ENCODE measurements at places on chromosomes 1 and 21.

- DNase-seq, result no peak
These were observed 79.7 kb upstream of the MARK1 start for GRCh38 chr1:220448217-220448616.

GRCh38 chr1:82836973-82837680 is 1036.4 kb downstream of the ADGRL2 start:
- DNase-seq, result no peak

DNA sequence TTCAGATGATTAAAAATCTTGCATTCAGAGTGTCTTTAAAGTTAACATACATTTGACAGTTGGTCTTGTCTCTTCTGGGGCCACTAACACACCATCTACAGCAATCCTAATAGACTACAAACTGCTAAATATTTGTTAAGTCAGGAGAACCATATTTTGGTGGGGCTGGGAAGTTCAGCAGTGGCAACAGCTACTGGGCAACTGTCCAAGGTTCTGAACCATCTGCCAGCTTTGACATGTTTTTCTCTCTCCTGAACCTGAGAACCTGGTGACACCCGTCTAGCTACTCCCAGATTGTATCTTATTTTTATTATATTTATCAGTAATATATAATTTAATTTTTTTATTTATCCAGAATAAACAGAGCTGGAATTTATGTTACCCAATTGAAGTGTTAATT is 199.0 kb upstream of the DPYD start:
- DNase-seq, result peak; percentile 49

DNA sequence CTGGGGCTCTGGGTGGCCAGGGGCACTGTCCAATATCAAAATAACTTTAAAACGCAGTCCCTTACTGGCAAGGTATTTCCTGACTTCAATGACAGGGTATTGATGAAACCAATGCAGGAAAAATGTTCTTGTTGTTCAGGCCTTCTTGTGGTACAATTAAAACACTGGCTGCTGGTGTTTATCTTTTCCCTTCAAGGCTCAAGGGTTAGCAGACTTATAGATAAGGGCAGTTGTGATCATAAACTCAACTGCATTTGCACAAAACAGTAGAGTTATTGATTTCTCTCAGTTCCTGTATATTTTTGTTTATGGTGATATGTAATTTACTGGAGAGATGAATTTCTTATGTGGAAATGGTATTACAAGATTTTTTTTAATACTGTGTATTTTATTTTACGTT is 2.7 kb upstream of the CD84 start:
- DNase-seq, result no peak

DNA sequence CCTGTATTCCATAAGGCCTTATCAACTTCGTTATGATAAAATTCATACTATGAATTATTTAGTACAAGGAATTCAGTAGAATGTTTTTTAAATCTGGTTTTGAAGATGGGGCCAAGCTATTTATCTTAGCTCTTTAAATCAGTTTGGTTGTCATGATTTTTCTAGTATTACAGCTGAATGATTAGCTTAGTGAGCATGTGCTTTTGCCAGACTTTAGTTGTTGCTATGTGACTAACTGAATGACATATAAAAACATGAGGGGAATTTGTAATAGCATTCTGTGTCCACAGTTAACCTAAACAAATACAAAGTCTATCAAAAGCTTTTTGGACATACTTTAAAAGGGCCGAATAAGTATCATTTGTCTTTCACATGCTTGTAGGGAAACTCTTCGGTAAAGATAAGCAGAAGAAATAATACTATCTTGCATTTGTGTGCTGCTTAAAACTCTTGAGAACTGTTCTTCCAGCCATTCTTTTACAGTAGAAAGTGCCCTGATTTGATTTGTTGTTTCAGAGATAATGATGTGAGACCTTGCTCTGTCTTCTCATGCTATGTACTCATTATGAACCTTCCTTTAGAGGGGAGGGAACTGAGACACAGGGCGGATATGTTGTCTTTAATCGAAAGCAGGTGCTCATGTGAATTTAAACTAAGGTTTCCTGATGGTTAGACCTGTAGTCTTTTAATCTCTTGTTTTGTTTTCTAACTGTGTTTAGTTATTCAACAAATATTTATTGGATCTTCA is 18.8 kb downstream of the NEK7 start:
- no peak for DNase-seq

- DNase-seq, result no peak
These were observed 37.5 kb downstream of the S100B start for GRCh38 chr21:46567348-46567747.

DNA sequence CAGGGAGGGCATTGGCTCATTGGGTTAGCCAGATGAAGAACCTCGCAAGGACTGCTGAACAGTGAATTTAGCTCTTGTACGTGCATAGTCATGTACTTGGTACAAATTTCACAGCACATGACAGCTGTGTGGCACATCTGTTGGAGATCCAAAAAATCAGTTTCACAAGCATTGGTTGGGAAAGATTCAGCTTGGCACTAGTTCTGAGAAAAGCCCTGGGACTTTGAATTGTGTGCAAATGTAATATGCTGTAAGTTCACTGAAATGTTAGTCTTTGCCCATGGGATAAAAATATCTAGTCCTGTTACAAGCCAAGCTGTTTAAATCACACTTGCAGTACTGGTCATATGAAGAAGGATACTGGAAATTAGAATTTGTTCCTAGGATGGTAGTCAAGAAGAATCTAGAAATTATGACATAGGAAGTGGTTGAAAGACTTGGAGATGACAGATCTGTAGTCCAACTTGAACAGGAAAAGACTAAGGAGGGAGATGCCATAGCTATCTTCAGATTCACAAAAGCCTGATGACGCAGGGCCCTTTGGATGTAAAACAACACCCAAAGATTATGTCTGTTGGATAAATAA is 19.2 kb downstream of the LAMC2 start:
- no peak for DNase-seq

DNA sequence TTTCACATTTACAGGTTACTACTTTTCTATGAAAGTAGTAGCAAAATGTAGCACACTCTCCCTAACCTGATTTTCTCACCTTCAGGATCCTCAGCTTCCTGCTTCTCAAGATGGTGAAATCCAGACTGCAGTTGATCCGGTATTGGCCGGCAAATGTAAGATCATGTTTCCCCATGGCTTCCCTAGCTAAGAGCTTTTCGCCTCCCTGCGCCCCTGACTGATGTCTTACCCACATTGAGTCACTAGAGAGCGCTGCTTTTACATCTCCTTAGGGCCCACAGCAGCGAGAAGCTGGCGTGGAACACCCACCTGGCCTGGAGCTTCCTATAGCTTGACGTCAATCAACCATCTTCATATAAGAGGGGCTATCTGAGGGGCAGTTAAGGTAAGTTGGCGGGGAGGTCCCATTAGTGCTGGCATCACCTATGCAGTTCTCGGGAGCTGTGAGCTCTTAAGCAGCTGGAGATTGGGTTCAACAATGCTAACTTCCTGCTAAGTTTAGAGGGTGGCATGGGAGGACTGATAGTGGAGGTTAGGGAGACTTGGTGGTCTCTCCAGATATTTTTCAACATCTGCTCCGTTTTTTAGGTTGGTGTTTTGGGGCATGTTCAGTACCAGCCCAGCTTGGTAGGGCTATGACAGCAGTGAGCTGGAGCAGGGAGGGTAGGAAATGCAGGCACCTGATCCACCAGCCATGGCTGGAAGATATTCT is 5.5 kb downstream of the PTPN7 start:
- DNase-seq, result peak; percentile 17

DNA sequence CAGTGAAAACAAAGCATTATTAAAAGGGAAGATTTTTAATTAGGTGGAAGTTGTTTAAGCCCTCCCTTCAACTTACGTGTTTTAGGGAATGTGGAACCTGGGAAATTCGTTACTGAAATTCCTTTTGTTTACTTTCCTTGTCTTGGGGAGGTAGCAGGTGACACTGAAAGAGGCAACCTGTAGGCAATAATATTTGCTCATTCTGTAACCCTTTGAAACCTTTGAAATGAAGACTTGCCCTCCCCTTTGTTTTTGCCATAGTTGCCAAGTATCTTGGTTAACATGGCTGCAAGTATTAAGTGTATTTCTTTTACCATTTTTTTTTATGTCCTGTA is 1.7 kb downstream of the MRPS6 start:
- no peak for DNase-seq

DNA sequence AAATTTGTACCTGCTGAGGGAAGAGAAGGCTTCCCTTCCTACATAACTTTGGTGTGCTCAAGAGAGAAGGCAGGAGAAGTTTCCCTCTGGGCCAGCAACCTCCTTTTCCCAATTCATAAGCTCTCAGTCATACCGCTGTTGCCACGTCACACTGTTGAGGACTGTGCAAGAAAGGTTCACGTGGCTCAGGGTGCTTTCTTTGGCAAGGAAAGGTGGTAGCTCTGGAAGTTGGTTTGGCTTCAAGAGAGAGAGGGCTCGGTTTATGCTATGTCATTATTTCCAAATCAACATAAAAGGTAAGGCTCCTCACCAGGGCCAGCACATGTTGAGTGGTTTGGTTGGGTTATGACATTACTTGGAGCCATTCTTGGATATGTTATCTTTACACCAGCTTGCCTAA is 77.3 kb downstream of the TNFSF18 start:
- no peak for DNase-seq

- no peak for DNase-seq
These were observed 142.5 kb downstream of the ZNF648 start for GRCh38 chr1:181918880-181919525.

GRCh38 chr1:246482805-246483568 is 24.1 kb downstream of the SMYD3 start:
- DNase-seq, result no peak

DNA sequence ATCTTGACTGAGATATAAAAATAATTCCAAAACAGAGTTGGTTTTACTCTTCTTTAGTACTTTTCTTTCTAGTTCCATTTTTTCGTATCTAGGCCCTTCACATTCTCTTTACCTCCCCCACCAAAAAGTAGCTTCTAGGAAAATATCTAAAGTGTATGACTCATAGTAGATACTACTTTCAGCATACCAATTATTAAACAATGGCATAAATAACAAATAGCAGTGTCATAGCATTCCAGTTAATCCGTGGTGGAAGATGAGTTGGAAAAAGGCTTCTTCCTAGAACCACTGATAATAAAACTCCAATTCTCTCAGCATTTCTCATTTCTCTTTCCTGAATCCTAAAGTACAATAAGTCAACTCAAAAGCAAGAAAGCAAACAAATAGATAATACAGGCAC is 859.0 kb upstream of the B3GALT2 start:
- peak; percentile 37 for DNase-seq

- no peak for DNase-seq
These were observed 182.3 kb upstream of the GREM2 start for GRCh38 chr1:240794046-240794843.

DNA sequence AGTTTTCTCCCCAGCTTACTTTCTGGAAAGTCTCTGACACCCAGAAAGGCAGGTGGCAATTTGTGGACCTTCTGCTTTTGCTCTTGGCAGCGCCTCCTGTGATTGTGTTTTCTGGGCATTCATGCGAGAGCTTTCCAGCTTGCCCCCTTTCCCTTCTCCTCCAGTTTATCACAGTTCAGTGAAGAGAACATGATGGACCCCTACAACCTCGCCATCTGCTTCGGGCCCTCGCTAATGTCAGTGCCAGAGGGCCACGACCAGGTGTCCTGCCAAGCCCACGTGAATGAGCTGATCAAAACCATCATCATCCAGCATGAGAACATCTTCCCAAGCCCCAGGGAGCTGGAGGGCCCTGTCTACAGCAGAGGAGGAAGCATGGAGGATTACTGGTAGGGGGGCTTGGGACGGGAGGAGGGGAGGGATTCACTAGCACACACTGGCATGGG is 24.3 kb upstream of the IKBKE start:
- DNase-seq, result no peak

DNA sequence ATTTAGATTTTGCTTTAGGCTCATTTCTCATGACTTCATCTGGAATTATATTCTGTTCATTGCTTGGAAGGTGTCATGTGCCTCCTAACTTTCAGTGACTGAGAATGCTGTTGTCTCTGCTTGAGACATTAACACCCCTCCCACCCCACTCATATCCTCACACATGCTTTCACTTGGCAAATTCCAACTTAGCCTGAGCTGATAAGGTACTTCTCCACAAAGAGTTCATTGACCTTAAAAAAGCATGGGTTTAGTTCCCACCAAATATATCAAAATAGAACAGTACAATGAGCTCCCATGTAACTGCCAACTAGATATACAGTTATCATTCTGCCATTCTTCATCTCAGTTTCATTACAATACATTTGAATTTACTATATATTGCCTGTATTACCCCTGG is 576.5 kb upstream of the ADGRL2 start:
- DNase-seq, result no peak

GRCh38 chr1:91135799-91136198 is 114.0 kb upstream of the ZNF644 start:
- no peak for DNase-seq

- DNase-seq, result no peak
These were observed 137.3 kb downstream of the SLC30A10 start for GRCh38 chr1:219790834-219791615.

DNA sequence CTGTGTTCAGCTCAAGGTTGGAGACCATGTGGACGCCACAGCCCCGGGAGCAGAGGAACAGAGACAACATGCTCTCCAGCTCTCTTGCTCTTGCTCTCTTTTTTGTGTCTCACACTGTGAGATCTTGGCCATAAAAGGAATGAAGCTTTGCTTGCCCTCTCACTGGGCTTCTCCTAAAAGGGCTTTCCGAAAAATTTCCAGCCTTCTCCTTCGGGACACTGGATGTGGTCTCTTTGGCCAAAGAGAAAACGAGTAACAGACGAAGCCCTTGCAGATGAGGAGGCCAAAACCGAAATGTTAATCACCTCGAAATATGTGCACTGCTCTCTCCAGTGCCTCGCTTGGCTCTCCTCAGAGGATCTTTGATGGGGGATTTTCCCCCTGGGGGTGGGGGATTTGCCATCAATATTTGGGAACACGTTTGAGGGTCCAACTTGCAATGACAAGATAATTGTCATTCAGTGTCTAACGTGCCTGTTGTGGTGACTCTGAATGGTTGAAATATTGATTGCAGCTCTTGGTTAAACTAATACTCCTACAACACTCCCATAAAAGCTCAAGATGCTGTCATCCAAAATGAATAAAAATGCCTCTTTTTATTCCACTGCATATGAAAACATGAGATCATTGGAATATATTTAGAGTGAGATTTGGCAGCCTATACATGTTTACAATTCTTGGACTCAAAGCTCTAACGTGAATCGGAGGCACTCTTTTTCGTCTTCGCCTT is 68.6 kb upstream of the ANGPTL1 start:
- no peak for DNase-seq

DNA sequence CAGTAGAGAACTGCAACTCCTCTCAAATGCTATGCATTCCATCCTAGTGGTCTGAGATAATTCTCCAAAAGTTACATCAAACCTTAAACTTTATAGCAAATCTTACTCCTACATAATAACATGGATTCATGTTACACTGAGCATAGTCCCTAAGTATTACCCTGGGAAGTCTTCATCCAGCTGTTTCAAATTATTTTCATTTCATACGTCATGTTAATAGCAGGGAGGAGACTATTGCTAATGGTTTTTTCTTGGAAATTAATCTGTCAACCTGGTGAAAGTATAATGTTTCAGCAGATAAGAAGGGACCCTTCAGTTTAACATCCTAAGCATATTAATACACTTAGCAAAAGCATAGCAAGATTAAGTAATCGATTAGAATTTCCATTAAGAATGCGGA is 318.1 kb downstream of the USP25 start:
- no peak for DNase-seq
